ENCODE measurements at places on chromosomes 1 and 21.

DNA sequence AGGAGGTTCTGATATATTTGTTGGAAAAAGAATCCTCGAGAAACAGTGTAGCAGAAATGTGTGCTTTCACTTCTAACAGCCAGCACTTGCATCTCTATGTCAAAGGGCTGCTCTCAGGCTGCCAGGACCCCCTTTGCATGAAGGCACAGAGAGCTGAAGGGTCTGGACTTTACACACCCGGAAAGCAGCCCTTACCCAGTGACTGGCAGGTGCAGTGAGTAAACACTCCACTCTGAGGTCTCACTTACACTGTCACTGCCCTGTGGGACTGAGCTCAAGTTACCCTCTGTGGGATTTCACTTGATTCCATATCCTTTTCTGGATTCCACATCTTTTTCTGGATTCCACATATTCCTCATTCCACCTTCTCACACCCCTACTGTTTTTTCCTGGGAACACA, 40.8 kb upstream of the PPP2R5A start:
- no peak for DNase-seq

DNA sequence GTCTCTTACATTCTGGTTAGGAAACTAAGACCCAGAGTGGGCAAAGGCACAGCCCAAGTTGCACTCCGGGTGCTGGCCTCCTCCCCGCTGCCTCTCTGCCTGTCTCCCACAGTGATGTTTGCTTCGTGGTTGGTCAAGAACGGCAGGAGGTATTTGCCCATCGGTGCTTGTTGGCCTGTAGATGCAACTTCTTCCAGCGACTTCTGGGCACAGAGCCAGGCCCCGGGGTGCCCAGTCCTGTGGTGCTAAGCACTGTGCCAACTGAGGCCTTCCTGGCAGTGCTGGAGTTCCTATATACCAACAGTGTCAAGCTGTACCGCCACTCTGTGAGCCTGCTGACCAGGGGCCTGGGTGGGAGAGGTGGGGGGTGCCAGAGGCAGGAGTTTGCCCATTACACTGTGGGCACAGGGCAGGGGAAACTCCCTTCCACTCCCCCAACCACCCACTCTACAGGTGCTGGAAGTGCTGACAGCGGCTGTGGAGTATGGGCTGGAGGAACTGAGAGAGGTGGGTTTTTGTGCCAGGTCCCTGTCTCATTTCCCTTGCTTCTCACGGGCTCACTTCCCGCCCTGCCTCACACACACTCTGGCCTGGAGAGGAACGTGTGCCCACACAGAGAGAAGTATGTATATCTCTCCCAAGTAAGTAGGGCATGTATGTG, 1.9 kb downstream of the BTBD19 start:
- no peak for DNase-seq

DNA sequence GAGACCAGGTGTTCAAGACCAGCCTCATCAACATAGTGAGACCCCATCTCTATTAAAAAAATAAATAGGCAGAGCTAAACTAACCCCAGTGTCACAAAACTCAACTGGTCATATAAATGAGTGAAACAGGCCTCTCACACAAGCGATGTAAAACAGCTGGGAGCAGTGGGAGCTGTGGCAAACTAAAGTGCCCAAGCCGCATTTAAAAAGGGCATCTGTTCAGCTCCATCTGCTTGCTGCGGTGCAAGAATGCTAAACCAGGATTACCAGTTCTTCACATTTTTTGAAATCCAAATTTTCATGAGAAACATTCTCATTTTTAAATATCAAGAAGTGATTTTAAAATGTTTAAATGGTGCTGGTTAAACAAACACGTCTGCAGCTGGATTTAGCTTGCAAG, 50.0 kb upstream of the WNT2B start:
- no peak for DNase-seq

- DNase-seq, result peak; percentile 50
Observed at GRCh38 chr1:51433269-51433971, 85.6 kb downstream of the EPS15 start.

GRCh38 chr1:159921251-159921650, 4.1 kb downstream of the TAGLN2 start:
- DNase-seq, result no peak

DNA sequence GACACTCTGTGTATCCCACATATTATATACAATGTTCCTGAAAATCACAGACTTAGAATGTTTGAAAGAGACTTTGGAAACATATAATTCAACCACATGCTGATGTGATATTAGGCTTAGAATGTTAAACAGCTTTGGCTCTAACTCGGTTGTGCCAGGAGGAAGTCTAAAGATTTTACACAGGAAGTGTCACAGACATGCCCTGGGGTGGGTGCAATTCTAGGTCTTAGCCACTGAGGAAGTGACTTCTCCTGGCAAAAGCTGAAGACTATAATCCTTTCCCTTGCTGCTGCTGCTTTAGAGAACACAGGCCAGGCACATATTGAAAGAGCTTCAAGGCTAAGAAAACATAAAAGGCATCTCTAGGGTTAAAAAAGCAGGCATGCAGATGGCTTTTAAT, 51.0 kb downstream of the RPL5 start:
- DNase-seq, result peak; percentile 17

- DNase-seq, result no peak
Observed at GRCh38 chr1:41878495-41878894, 40.2 kb downstream of the HIVEP3 start.

DNA sequence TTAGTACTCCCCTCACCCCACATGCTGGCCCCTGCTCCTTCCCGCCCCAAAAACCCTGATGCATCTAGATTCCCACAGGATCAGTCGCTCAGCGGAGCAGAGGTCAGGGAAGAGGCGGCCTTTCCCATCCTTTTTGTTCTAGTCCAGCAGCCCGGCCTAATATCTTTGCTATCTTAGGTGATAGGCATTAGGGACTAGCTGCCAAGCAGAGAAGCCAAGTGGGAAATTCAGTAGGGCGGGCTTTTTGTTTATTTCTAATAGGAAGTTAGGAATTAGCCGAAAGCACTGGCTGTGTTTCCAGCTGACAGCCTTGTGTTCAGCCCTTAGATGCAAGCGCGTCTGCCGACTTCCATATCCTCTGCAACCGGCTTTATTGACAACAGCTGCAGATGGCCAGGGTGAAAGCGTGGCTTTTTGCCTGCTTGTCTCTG, 59.0 kb upstream of the BCAR3 start:
- DNase-seq, result no peak

DNA sequence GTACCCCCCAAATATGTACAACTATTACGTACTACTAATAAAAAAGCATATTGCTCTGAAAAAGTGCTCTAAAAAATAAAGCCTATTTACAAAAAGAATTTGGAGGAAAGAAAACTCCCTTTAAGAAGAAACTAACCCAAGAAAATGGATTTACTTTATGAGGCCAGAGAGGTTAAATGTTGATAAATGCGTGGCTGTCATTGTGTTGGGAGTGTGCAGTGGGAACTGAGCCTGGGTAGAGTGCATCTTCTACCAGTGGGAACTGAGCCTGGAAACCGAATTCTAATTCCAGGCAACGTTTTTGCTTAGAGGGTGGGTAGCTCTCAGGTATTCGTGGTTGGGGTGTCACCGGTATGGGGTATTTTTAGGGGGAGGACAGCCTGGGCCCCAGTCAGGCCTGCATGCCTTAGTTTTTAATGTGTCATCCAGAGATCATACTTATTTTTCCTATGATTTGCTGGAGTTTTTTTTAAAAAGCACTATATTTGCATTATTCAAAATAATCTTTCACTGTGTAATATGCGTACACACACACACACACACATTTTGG, 24.1 kb upstream of the RNF187 start:
- DNase-seq, result no peak

GRCh38 chr1:10704368-10704882, 92.0 kb downstream of the CASZ1 start:
- no peak for DNase-seq

DNA sequence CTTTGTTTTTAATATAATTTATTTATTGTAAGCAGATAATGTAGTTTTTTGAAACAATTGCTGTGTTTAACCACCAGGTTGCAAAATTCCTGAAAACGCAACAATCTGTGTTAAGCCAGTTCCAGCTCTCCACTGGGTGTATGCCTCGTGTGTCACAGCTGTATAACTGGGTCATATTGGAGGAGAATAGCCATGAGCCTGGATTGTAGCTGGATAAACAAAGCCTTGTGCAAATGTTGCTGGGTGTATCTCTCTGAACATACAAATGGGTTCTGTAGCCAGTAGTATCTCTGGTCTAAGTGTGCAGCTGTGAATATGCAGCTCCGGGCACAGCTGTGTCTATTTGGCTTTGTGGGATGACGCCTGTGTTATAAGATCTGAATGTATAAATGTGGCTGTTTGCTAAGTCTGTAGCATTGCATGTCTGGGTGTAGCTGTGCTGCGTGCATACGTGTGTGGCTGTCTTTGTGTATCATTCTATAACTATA, 2.8 kb downstream of the TCEA3 start:
- DNase-seq, result no peak

DNA sequence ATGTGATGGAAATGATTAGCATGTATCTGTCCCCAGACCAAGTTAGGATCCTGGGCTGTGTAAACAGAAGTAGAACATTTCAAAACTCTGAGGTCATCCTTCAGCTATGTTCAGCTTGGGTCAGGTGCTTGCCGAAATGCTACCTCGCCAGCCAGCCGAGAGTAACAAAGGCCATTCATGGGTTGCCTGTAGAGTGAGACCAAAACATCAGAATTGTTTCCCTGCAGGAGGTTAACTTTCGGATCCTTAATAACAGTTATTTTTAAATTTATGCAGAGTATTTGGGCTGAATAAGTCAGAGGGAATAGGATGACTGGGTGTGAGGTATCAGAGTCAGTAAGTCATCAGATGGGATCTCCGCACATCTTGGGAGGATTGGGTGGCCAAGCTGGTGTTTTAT, 35.6 kb downstream of the SMYD2 start:
- DNase-seq, result no peak

GRCh38 chr1:223445402-223445801, 52.2 kb downstream of the CCDC185 start:
- no peak for DNase-seq

DNA sequence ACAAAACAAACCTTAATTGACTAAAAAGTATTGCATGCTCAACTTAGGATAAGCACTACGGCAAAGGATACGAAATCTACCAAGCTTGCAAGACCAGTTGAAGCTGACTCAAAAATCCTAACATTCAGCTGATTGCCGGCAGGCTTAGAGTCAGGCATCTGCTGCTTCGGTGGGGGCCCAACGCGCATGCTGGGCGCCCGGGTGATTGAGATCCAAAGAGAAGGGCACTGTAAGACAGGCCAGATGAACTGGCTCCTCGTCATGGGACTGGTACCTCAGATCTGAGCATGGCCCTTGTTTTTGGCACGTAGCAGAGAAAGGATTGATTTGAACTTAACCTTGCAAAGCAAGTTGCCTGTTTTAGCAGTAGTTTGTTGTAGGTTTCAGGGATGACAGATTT, 86.6 kb downstream of the PRDM2 start:
- DNase-seq, result no peak

GRCh38 chr1:40143891-40144575, 17.2 kb upstream of the RLF start:
- peak; percentile 87 for DNase-seq

- no peak for DNase-seq
Observed at GRCh38 chr1:157515709-157516108, 36.6 kb downstream of the FCRL5 start.

GRCh38 chr1:56017336-56017735, 562.0 kb downstream of the PLPP3 start:
- DNase-seq, result no peak
